ENCODE measurements at places on chromosomes 7 and 10. TPM values are rescaled to one million over a fixed set of nuclear protein-coding genes. Genes with fewer than 3 reads are reported as not detected.

Gene PDZD7
- total RNA-seq = 1.4 TPM

Gene SMURF1
- total RNA-seq = 51.3 TPM

Gene AKAP9
- 85.6 TPM for total RNA-seq

Gene WASHC2C
- 26.4 TPM for total RNA-seq

Gene GIMAP4
- total RNA-seq = not detected

Gene SPDYE1
- not detected for total RNA-seq

Gene GFRA1
- under 0.01 TPM for total RNA-seq

Gene PON1
- not detected for total RNA-seq

Gene TRIM73
- total RNA-seq = 2.1 TPM

Gene AOAH
- not detected for total RNA-seq

Gene ABCB1
- not detected for total RNA-seq

Gene ARHGAP12
- 28.0 TPM for total RNA-seq

Gene KIAA1217
- total RNA-seq = 5.5 TPM

Gene CAV1
- total RNA-seq = 483 TPM

Gene ZRANB1
- total RNA-seq = 33.5 TPM

Gene CPA4
- 21.3 TPM for total RNA-seq

Gene PTN
- total RNA-seq = 0.07 TPM
